ENCODE measurements at places on chromosomes 1 and 21. TPM values are rescaled to one million over a fixed set of nuclear protein-coding genes. Genes with fewer than 3 reads are reported as not detected.

GRCh38 chr1:12539705-12540579, 78.1 kb downstream of the DHRS3 start:
- no peak for DNase-seq

- no peak for DNase-seq
These were observed 37.6 kb downstream of the MTARC1 start for GRCh38 chr1:220824031-220824989.

- DNase-seq, result no peak
These were observed 41.8 kb downstream of the SELENOF start for GRCh38 chr1:86872086-86872485.

Gene SLC45A1
- 2.5 TPM for polyA plus RNA-seq
